Mesothelial cell of epicardium (in vitro differentiated cells): ENCODE measurements at places on chromosomes 1 and 21. TPM values are rescaled to one million over a fixed set of nuclear protein-coding genes. Genes with fewer than 3 reads are reported as not detected.

The TFAP2E gene
- 2.0 to 2.9 TPM (median 2.4 TPM) in 3 replicates for total RNA-seq

- no peaks in the 10 kb centered on the region for H3K36me3 ChIP-seq
- no peak overlapping the region for H3K27ac ChIP-seq
- no peak overlapping the region for H3K4me3 ChIP-seq
Measured at GRCh38 chr1:245901037-245901436, 606.0 kb downstream of the SMYD3 start.

GRCh38 chr1:76023669-76024435, 50.7 kb upstream of the ST6GALNAC3 start:
- peaks cover 32% of the 10 kb centered on the region for H3K4me1 ChIP-seq
- no peaks in the 10 kb centered on the region for H3K27me3 ChIP-seq
- no peaks in the 10 kb centered on the region for H3K36me3 ChIP-seq
- H3K27ac ChIP-seq: peak overlapping the region; percentile 72
- H3K4me3 ChIP-seq: no peak overlapping the region

DNA sequence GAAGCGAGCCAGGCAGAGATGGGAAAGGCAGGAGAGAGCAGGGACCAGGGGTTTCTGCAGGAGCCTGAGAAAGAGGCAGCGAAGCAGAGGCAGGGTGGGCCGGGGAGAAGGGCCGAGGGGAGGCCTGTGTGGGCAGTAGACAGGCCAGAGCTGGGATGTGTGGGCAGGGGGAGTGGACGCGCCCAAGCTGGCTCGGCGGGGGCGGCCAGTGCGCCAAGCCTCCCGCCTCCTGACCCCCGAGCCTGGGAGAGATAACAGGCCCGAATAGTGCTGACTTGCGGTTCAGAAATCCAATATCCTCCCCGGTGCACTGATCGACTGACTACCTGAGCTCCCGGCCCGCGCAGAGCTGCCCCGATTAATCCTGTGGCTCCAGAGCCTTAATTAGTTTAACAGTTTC, 41.9 kb downstream of the AHDC1 start:
- peak overlapping the region; percentile 85 for H3K27ac ChIP-seq
- H3K4me3 ChIP-seq: peak overlapping the region; percentile 26
- no peaks in the 10 kb centered on the region for H3K27me3 ChIP-seq
- no peak for DNase-seq
- H3K4me1 ChIP-seq: peaks cover 71% of the 10 kb centered on the region

GRCh38 chr1:52552236-52552504, 722 bp downstream of the TUT4 start:
- DNase-seq: no peak
- H3K4me3 ChIP-seq: no peak overlapping the region
- peaks cover 37% of the 10 kb centered on the region for H3K4me1 ChIP-seq
- H3K36me3 ChIP-seq: no peaks in the 10 kb centered on the region
- H3K27me3 ChIP-seq: no peaks in the 10 kb centered on the region
- no peak overlapping the region for H3K27ac ChIP-seq

GRCh38 chr1:46705408-46705807, 13.5 kb downstream of the EFCAB14 start:
- no peak overlapping the region for H3K27ac ChIP-seq
- no peak for DNase-seq
- no peak overlapping the region for H3K4me3 ChIP-seq
- peaks cover 35% of the 10 kb centered on the region for H3K36me3 ChIP-seq
- H3K4me1 ChIP-seq: no peaks in the 10 kb centered on the region

The CLDN17 gene
- not detected in 3 replicates for total RNA-seq

The NR5A2 gene
- total RNA-seq: 0.25 to 1.2 TPM (median 0.38 TPM) in 3 replicates

- DNase-seq: no peak
- H3K27ac ChIP-seq: peak overlapping the region; percentile 92
- H3K27me3 ChIP-seq: no peaks in the 10 kb centered on the region
Measured at GRCh38 chr21:39675590-39675989, 62.9 kb downstream of the B3GALT5 start.

DNA sequence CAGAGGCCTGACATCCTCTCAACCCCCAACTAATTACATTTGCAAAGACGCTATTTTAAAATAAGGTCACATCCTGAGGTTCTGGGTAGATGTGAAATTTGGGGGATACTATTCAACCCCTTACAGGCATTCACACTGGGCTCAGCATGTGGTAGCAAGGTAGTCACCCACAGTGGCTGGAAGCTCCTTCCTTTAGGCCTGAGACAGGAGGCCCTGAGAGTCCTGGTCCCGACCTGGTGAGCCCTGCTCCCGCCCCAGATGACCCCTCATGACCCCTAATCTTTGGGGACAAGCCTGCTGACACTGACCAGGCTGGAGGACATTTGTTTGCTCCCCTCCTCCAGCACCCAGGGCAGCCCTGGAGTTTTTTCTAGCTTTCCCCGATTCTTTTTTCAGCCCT, 225.9 kb downstream of the DYRK1A start:
- no peaks in the 10 kb centered on the region for H3K36me3 ChIP-seq
- peaks cover 5% of the 10 kb centered on the region for H3K4me1 ChIP-seq
- no peak overlapping the region for H3K4me3 ChIP-seq
- DNase-seq: no peak

The FAM167B gene
- total RNA-seq: 1.8 to 2.9 TPM (median 2.3 TPM) in 3 replicates

- H3K4me3 ChIP-seq: no peak overlapping the region
- H3K27ac ChIP-seq: peak overlapping the region; percentile 11
- peaks cover 49% of the 10 kb centered on the region for H3K4me1 ChIP-seq
- no peak for DNase-seq
Measured at GRCh38 chr1:13706046-13706445, 6.1 kb downstream of the PRDM2 start.

DNA sequence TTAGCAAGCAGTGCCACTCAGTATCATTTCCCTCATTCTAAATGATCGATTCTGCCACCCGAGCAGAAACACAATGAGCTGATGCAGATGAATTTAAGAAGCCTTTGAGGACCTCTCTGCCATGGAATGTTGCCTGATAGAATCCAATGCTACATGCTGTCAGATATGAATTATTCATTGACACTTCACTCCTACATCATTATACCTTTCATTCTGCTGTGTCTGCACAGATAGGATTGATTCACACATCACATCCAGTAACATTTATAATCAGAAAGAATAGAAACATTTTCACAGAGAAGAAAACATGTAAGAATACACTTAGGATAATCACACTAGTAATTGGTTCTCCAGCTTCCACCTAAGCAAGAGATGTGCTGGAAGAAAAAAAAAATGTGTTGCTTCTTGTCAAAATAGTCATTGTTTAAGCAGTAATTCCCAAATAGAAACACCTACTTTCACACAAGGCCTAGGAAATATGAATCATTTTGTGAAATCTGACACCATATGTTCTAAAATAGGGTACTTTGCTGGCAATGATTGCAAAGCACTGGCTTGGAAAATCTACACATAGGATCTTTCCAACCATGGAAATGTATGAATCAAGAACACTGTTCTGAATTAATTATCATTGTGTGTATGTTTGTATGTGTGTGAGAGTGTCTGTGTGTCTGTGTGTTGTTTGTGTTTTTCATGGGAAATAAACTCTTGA, 110.1 kb downstream of the GRIK1 start:
- no peaks in the 10 kb centered on the region for H3K36me3 ChIP-seq
- no peak for DNase-seq
- H3K27ac ChIP-seq: no peak overlapping the region
- no peaks in the 10 kb centered on the region for H3K27me3 ChIP-seq

The EPHB2 gene
- total RNA-seq: 125 to 133 TPM (median 130 TPM) in 3 replicates

The DFFB gene
- total RNA-seq: 10.7 to 11.0 TPM (median 10.9 TPM) in 3 replicates

- DNase-seq: no peak
- H3K36me3 ChIP-seq: peaks cover 15% of the 10 kb centered on the region
- no peak overlapping the region for H3K27ac ChIP-seq
- H3K4me3 ChIP-seq: no peak overlapping the region
- peaks cover 2% of the 10 kb centered on the region for H3K4me1 ChIP-seq
- no peaks in the 10 kb centered on the region for H3K27me3 ChIP-seq
Measured at GRCh38 chr1:170012920-170013319, 61.6 kb downstream of the KIFAP3 start.

- peak within 1 kb of the TSS; percentile 65 for H3K4me3 ChIP-seq
- peaks cover 80% of the 10 kb centered on the region for H3K27me3 ChIP-seq
- H3K27ac ChIP-seq: no peak within 1 kb of the TSS
Measured at GRCh38 chr1:38046333-38046883, at the start of gene POU3F1. Gene POU3F1 (minus strand): TSS chr1:38046793. CDS start chr1:38046743, 50 bp downstream.

The GPR3 gene
- 1.7 to 2.3 TPM (median 1.7 TPM) in 3 replicates for total RNA-seq

The SLC1A7 gene
- total RNA-seq: 0.09 TPM in 1 of 3 replicates, not detected in the others

GRCh38 chr1:205497351-205497750, 7.1 kb upstream of the CDK18 start:
- H3K36me3 ChIP-seq: no peaks in the 10 kb centered on the region
- H3K27ac ChIP-seq: no peak overlapping the region
- peaks cover 15% of the 10 kb centered on the region for H3K27me3 ChIP-seq
- peaks cover 27% of the 10 kb centered on the region for H3K4me1 ChIP-seq
- no peak overlapping the region for H3K4me3 ChIP-seq
- no peak for DNase-seq

- H3K4me3 ChIP-seq: no peak overlapping the region
- peaks cover 32% of the 10 kb centered on the region for H3K36me3 ChIP-seq
- H3K27ac ChIP-seq: no peak overlapping the region
- H3K27me3 ChIP-seq: no peaks in the 10 kb centered on the region
Measured at GRCh38 chr1:81989524-81989923, 188.8 kb downstream of the ADGRL2 start.

The ERI3 gene
- total RNA-seq: 70.7 to 78.5 TPM (median 72.0 TPM) in 3 replicates
